Activated T-cell treated with anti-CD3 and anti-CD28 coated beads, Interleukin-2, amount 50 U/mL, for 24 hours (primary cell): ENCODE measurements at places on chromosomes 4 and X.
A peak's percentile ranks its signal among the peaks of the same experiment; 100 is the strongest.

DNA sequence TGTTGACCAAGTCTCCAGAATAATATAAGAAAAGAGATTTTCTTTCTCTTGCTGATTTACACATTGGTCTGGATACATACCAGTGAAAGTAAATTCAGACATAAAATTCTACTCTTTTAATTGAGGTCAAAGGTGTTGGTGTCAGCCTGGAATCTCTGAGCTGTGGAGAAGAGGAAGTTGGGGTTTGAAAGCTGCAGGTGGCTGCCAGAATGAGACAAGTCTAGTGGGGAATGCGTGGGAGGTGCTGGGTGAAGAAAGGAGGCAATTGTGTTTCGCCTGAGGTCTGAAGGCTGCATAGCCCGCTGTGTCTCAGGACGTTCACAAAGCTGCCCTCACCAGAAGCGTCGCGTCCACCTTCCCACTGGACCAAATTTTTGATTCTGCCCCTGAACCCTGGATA lies 31.2 kb downstream of the PHEX start:
- H3K27me3 ChIP-seq, result peaks cover 20% of the 10 kb centered on the region
- peak overlapping the region; percentile 41 for H3K4me3 ChIP-seq
- peak; percentile 50 for DNase-seq

DNA sequence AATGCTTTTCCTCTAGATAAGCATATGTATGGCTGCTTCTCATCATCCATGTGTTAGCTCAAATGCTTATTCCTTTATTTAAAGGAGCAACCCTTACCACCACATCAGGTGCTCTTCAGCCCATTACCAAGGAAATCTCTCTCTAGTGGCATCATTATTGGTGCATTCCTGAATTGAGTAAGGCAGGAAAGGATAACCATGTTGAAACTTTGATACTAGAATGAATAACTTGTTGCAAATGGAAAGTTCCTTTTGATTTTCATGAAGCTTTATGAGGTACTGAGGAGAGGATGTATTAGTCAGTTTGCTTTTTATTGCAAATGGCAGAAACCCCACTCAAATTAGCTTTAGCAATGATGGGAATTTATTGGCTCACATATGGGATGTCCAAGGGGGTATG lies 212.3 kb upstream of the FGF13 start:
- no peak overlapping the region for H3K4me3 ChIP-seq
- no peak overlapping the region for H3K27ac ChIP-seq
- peaks cover 42% of the 10 kb centered on the region for H3K27me3 ChIP-seq
- H3K4me1 ChIP-seq, result no peaks in the 10 kb centered on the region

- no peak for DNase-seq
- peaks cover 7% of the 10 kb centered on the region for H3K4me1 ChIP-seq
- no peaks in the 10 kb centered on the region for H3K27me3 ChIP-seq
- H3K4me3 ChIP-seq, result no peak overlapping the region
- H3K36me3 ChIP-seq, result peaks cover 1% of the 10 kb centered on the region
Observed at GRCh38 chr4:74217365-74217764, 59.4 kb downstream of the MTHFD2L start.

DNA sequence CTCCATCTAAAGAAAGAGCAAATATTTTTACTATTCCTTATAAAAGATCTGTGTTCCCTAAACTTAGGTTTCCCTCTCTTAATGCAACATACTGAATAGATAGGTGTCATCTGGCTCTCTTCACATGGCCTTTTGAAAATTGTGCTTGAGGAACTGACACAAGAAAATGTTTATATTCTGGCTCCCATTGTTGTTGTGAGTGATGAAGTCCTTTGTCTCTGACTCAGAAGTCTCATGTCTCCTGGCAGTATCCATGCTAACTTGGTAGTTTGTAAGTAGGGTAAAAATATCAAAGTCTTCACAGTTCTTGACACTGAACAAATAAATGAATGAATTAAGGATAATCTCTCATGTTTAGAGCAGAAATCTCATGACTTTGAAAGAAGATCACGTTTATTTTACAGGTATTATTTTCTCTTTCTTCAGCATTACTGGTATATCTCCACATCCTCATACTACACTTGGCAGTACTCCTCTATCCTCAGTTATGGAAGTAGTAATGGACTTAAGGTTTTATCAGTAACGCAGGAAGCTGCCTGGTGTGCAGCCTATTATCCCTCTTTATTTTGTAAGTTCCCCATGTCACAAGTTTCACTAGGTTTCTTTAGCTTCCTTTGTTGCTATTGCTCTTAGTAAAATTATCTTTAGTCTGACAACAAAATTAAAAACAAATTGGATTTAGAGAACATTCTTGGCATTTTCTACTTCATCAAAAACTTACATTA lies 14.2 kb upstream of the PABPC4L start:
- H3K36me3 ChIP-seq, result no peaks in the 10 kb centered on the region
- H3K4me3 ChIP-seq, result no peak overlapping the region
- H3K4me1 ChIP-seq, result no peaks in the 10 kb centered on the region
- no peak overlapping the region for H3K27ac ChIP-seq

DNA sequence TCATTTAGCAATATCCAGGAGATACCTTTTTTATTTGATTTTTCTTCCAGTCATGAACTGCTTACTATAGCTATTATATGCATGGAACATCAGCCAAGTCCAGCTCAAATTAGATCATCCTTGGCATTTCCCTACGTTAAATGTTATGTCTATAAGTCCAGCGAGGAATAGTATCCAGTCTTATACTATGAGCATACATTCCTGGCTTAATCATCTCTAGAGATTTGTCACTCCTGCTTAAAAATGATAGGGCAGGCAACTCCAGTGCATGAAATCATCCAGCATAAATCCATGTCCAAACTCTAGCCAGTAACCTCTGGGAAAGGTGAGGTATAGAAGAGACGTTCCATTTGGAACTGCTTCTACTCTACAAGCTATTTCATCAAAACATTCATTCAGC lies 126.7 kb upstream of the VCX2 start:
- no peaks in the 10 kb centered on the region for H3K36me3 ChIP-seq
- no peaks in the 10 kb centered on the region for H3K4me1 ChIP-seq
- H3K4me3 ChIP-seq, result no peak overlapping the region
- no peak overlapping the region for H3K27ac ChIP-seq

- no peaks in the 10 kb centered on the region for H3K36me3 ChIP-seq
- no peaks in the 10 kb centered on the region for H3K4me1 ChIP-seq
- no peak for DNase-seq
- no peak overlapping the region for H3K4me3 ChIP-seq
- H3K27me3 ChIP-seq, result no peaks in the 10 kb centered on the region
Observed at GRCh38 chr4:96035727-96036126, 195.8 kb downstream of the PDHA2 start.

GRCh38 chr4:138751309-138751708 lies 264.3 kb upstream of the NOCT start:
- no peak overlapping the region for H3K4me3 ChIP-seq
- no peaks in the 10 kb centered on the region for H3K4me1 ChIP-seq
- H3K27me3 ChIP-seq, result no peaks in the 10 kb centered on the region
- DNase-seq, result no peak
- H3K27ac ChIP-seq, result no peak overlapping the region

DNA sequence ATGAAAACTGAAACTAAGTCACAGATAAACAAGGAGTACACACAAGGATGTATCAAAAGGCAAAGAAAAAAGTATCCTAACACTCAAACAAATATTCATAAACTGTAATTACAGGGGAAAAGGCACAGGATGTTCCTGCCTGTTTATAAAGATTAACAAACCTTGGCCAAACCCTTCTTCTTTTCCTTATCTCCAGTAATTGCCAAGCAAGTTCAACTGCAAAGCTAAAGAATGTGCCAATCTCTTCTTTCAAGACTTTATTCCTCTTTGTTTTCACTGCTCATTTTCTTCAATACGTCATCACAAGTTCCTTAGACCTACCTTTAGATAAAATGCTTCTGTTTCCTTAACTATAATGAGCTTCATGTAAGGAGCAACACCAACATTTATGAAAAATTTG lies 171.2 kb downstream of the AMELX start:
- no peak for DNase-seq
- H3K27ac ChIP-seq, result no peak overlapping the region
- H3K27me3 ChIP-seq, result peaks cover 64% of the 10 kb centered on the region
- no peaks in the 10 kb centered on the region for H3K36me3 ChIP-seq
- H3K4me3 ChIP-seq, result no peak overlapping the region
- no peaks in the 10 kb centered on the region for H3K4me1 ChIP-seq

DNA sequence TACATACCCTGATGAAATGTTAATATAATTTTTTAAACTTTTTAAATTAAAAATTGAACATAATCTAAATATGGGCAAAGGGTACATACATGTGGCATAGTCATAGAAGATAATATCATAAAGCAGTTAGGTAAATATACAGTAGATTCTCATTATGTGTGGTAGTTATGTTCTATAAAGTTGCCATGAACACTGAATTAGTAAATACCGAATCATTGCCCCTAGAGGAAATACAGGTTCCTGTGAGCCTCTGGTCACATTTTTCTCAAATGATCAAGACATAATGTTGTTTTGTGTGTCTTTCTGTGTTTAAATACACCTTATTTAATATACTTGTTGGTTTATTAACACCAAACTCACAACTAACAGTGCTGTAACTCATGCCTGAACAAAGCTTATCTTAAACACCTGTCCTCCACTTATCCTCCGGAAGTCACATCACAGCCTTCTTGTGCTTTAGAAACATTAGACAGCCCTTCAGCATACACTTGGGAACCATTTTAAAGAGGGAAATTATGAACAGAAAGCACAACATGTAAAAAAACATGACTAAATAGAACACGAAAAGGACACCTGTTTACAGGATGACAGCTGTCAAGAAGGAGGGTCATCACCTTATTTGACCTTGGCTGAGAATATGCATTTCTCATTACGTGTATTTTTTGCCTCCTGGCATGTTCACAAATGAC lies 169.4 kb upstream of the NAP1L5 start:
- H3K27ac ChIP-seq, result no peak overlapping the region
- no peaks in the 10 kb centered on the region for H3K36me3 ChIP-seq
- H3K27me3 ChIP-seq, result peaks cover 4% of the 10 kb centered on the region
- no peak for DNase-seq

GRCh38 chrX:45751156-45751555 lies 550.5 kb upstream of the DIPK2B start:
- peaks cover 37% of the 10 kb centered on the region for H3K27me3 ChIP-seq
- peaks cover 22% of the 10 kb centered on the region for H3K4me1 ChIP-seq
- H3K36me3 ChIP-seq, result peaks cover 34% of the 10 kb centered on the region

GRCh38 chr4:123547216-123548165 lies 150.9 kb downstream of the SPRY1 start:
- H3K4me3 ChIP-seq, result no peak overlapping the region
- H3K36me3 ChIP-seq, result no peaks in the 10 kb centered on the region
- no peak for DNase-seq
- no peaks in the 10 kb centered on the region for H3K4me1 ChIP-seq
- H3K27ac ChIP-seq, result no peak overlapping the region
- no peaks in the 10 kb centered on the region for H3K27me3 ChIP-seq

- peaks cover 44% of the 10 kb centered on the region for H3K4me1 ChIP-seq
- no peaks in the 10 kb centered on the region for H3K27me3 ChIP-seq
- no peak overlapping the region for H3K27ac ChIP-seq
- H3K4me3 ChIP-seq, result no peak overlapping the region
- no peaks in the 10 kb centered on the region for H3K36me3 ChIP-seq
Observed at GRCh38 chr4:38954727-38955126, 77.5 kb downstream of the TMEM156 start.

- no peaks in the 10 kb centered on the region for H3K4me1 ChIP-seq
- no peak overlapping the region for H3K27ac ChIP-seq
- no peak for DNase-seq
- H3K27me3 ChIP-seq, result peaks cover 9% of the 10 kb centered on the region
Observed at GRCh38 chrX:98480606-98481005, 1596.9 kb downstream of the RPA4 start.

GRCh38 chrX:138875472-138875871 lies 164.0 kb upstream of the FGF13 start:
- H3K27me3 ChIP-seq, result peaks cover 11% of the 10 kb centered on the region
- no peaks in the 10 kb centered on the region for H3K36me3 ChIP-seq
- DNase-seq, result no peak
- H3K4me1 ChIP-seq, result no peaks in the 10 kb centered on the region

GRCh38 chr4:158599150-158599549 lies 72.5 kb downstream of the C4orf46 start:
- no peak for DNase-seq
- H3K4me1 ChIP-seq, result no peaks in the 10 kb centered on the region
- no peak overlapping the region for H3K4me3 ChIP-seq
- H3K36me3 ChIP-seq, result no peaks in the 10 kb centered on the region

- no peaks in the 10 kb centered on the region for H3K27me3 ChIP-seq
- H3K4me3 ChIP-seq, result no peak overlapping the region
- peaks cover 42% of the 10 kb centered on the region for H3K4me1 ChIP-seq
- no peak for DNase-seq
- peak overlapping the region; percentile 85 for H3K27ac ChIP-seq
- H3K36me3 ChIP-seq, result peaks cover 94% of the 10 kb centered on the region
Observed at GRCh38 chr4:7062816-7063215, 5.0 kb downstream of the GRPEL1 start.

DNA sequence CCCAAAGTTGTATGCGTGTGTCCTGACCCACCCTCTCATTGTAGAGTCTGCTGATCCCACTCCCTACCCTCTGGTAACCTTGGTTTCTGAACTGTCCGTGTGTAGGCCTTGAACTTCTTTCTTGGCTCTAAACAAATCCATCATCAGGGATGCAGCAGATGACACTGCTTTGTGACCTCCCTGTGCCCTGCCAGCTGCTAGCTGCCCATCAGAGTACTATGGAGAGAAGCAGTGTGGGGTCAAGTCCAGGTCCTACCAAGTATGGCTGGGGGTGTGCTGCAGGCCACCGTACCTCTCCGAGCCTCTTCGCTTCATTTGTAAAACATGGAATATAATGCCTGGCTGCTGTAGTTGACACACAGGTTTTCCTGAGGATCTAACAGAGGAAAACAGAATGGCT lies 183.5 kb upstream of the RBPJ start:
- peaks cover 5% of the 10 kb centered on the region for H3K27me3 ChIP-seq
- peaks cover 41% of the 10 kb centered on the region for H3K4me1 ChIP-seq
- no peak for DNase-seq
- H3K4me3 ChIP-seq, result no peak overlapping the region
- H3K36me3 ChIP-seq, result no peaks in the 10 kb centered on the region

DNA sequence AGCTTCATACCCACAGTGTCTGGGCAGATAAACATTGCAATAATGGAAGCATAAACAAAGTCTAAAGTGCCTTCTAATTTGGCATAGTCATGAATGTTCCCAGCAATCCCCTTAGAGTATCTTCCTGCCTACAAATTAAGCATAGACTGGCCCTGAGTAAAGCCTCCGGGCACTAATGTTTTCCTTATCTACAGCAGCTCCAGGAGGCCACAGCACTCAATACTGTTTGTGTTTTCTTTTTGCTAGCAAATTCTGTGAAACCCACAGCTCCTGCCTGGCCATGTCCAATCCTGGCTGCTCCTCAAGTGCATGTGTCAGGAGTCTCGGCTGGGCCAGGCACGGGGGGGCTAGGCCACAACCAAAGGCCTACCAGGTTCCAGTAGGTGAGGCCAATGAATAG lies 102.7 kb upstream of the TBC1D9 start:
- H3K27me3 ChIP-seq, result peaks cover 25% of the 10 kb centered on the region
- no peaks in the 10 kb centered on the region for H3K36me3 ChIP-seq
- no peak overlapping the region for H3K4me3 ChIP-seq
- H3K4me1 ChIP-seq, result peaks cover 5% of the 10 kb centered on the region
- no peak overlapping the region for H3K27ac ChIP-seq

DNA sequence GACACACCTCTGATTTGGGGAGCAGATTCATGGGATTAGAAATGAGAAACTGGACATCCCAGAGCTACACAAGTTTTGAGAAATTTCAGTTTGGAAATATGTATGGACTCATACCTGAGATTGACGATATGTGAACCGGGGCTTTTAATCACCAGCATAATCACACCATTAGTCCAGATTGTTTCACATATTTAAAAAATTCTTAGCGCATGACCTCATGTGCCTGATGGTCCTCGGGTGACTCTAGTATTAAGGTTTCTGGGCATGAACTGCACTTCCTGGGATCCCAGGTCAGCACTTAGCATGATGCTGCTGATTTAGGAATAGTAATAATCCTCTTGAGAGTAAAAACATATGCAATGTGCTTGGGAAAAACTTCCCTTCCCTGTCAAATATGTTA lies 91.9 kb upstream of the BCOR start:
- DNase-seq, result no peak
- H3K27me3 ChIP-seq, result peaks cover 16% of the 10 kb centered on the region
- no peak overlapping the region for H3K4me3 ChIP-seq
- H3K27ac ChIP-seq, result no peak overlapping the region
